Mesenchymal stem cell (in vitro differentiated cells and primary cell): ENCODE measurements at places on chromosomes 3 and 15.

GRCh38 chr15:63836579-63836978 is 2.8 kb upstream of the HERC1 start:
- no peak overlapping the region for H3K27ac ChIP-seq
- peaks cover 9% of the 10 kb centered on the region for H3K27me3 ChIP-seq
- peaks cover 5% of the 10 kb centered on the region for H3K4me1 ChIP-seq
- DNase-seq, result no peak
- H3K4me3 ChIP-seq, result no peak overlapping the region

DNA sequence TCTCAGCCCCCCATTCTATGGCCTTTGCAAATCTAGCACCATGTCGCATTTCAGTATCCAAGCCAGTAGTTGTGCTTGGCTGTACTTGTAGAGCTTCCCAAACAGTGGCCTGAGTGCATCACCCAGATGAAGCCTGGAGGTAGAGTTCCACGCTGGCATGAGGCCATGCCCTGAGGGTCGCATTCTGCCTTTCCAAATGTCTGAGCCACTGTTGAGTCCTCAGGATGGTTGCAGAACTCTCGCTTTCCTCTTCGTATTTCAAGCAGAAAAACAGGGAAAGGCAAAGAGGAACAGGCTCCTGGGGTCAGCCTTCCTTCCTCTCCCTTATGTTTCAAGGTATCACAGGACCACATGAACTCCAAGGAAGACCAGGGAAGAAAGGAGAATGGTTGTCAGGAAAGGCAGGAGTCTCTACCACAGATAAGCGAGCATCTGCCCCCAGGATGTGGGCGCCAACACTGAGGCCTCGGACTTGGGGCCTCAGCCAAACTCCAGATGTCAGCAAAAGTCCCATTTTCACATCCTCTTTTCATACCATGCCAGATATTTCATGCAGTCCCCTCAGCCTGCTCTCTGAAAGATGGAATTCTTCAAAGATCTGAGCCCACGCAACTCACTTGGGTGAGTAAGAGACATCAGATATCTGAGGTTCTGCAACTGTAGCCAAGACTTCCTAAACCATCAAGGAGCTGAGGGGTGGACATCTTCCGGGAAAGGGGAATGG is 19.4 kb upstream of the PRR20G start:
- H3K4me1 ChIP-seq, result no peaks in the 10 kb centered on the region
- H3K27ac ChIP-seq, result no peak overlapping the region
- no peak for DNase-seq
- H3K4me3 ChIP-seq, result no peak overlapping the region

DNA sequence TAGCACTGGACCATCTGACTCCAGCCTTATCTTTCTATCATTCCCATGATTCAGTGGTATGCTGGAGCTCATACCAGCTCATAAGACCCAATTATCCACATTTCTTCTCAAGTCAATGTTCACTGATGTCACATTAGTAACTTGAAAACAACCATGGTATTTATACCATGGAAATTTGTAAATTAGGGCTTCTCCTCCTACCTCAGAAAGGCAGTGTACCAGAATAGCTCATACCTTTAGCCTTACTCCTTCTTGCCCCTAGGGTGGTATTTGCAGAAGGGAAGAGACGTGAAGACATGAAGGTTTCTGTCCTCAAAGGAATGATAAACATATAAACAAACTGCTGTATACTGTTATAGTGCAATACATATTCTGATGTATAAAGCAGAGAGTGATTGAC is 114.2 kb downstream of the NEK11 start:
- no peak overlapping the region for H3K27ac ChIP-seq
- H3K27me3 ChIP-seq, result no peaks in the 10 kb centered on the region
- peaks cover 3% of the 10 kb centered on the region for H3K36me3 ChIP-seq
- no peak for DNase-seq
- H3K4me1 ChIP-seq, result no peaks in the 10 kb centered on the region

- DNase-seq, result peak; percentile 76
- H3K27me3 ChIP-seq, result peaks cover 17% of the 10 kb centered on the region
- H3K36me3 ChIP-seq, result peaks cover 28% of the 10 kb centered on the region
- no peak overlapping the region for H3K4me3 ChIP-seq
Measured at GRCh38 chr3:50170689-50171088, 15.6 kb downstream of the SEMA3F start.

DNA sequence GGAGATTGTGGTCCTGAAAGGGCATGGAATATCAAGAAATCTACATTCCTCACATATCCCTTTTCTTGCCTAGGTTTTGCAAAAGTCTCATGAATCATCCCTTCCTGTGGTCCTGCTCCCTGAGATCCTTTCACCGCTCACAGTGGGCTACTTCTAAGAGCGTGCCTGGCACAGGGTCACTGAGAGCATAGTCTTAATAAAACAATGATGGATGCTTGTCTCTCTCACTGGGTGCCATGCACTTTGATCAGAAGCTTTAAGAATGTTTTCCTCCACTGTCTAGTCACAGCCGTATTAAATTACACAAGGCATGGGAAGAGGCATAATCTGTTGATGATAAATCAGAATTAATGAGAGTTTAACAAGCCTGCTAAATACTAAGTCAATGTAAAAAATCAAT is 269.7 kb upstream of the ATP10A start:
- no peak for DNase-seq
- H3K27me3 ChIP-seq, result no peaks in the 10 kb centered on the region
- H3K4me3 ChIP-seq, result no peak overlapping the region
- no peaks in the 10 kb centered on the region for H3K4me1 ChIP-seq
- no peaks in the 10 kb centered on the region for H3K36me3 ChIP-seq

GRCh38 chr3:192710366-192710765 is 17.0 kb downstream of the FGF12 start:
- H3K27me3 ChIP-seq, result no peaks in the 10 kb centered on the region
- no peak for DNase-seq
- no peak overlapping the region for H3K4me3 ChIP-seq
- H3K27ac ChIP-seq, result no peak overlapping the region
- no peaks in the 10 kb centered on the region for H3K4me1 ChIP-seq

GRCh38 chr3:16849229-16849628 is 35.5 kb upstream of the PLCL2 start:
- no peaks in the 10 kb centered on the region for H3K36me3 ChIP-seq
- H3K27me3 ChIP-seq, result no peaks in the 10 kb centered on the region
- H3K4me1 ChIP-seq, result no peaks in the 10 kb centered on the region
- no peak for DNase-seq
- no peak overlapping the region for H3K4me3 ChIP-seq

- no peak for DNase-seq
- H3K27me3 ChIP-seq, result peaks cover 73% of the 10 kb centered on the region
- H3K4me3 ChIP-seq, result no peak overlapping the region
- H3K36me3 ChIP-seq, result no peaks in the 10 kb centered on the region
- no peak overlapping the region for H3K27ac ChIP-seq
Measured at GRCh38 chr15:79213650-79214049, 68.9 kb upstream of the ANKRD34C start.

DNA sequence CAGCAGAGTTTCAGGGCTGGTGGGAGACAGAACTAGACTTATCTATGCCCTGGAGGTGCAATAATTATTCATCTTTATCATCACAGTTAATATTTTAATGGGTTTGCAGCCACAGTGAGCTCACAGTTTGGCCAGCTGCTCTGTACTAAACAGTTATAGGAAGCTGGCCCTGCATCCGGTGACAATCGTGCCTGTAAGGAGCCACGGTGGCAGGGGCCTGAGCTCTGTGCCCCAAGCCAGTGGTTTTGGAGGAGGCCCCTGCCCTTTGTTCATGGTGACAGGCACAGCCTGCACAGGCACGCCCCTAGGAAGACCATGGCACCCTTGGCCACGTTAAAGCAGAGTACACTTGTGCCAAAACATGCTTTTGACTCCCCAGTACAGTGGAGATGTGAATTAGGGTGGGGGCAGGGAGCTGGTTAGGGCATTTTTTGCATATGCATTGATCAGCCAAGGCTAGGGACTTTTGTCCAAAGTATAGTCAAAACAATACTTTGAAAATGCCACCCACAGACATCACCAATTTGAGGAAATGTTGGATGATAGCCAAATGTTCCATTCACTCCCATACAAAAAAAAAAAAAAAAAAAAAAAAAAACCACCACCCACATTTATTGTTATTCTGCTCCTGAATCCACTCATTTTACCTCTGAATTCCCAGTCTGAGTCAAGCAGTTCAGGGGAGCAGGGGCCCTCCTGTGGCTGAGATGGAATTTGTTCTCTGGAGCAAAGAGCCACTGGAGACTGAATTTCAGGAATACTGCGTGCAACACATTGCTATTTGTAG is 3.4 kb upstream of the RFTN1 start:
- H3K27me3 ChIP-seq, result peaks cover 17% of the 10 kb centered on the region
- H3K27ac ChIP-seq, result no peak overlapping the region
- DNase-seq, result peak; percentile 72
- H3K36me3 ChIP-seq, result no peaks in the 10 kb centered on the region

DNA sequence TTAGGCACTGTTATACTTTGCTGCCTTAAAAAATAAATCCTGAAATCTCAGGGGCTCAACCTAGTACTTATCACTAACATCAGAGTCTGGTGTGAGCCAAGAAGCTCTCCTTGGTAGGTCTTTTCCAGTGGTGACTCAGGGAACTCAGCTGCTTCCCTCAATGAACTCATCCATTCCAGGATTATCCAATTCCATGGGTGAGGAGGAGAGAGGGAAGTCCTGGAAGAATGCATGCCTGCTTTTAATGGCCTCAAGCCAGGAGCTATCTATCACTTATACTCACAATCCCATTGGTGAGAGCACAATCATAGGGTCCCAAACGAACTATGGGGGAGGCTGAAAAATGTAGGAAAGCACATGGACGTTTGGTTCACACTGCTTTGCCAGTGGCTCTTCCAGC is 113.6 kb downstream of the POLR2M start:
- no peaks in the 10 kb centered on the region for H3K36me3 ChIP-seq
- DNase-seq, result no peak
- H3K27ac ChIP-seq, result no peak overlapping the region
- H3K27me3 ChIP-seq, result peaks cover 26% of the 10 kb centered on the region
